ENCODE measurements at places on chromosomes 12 and 14.

GRCh38 chr14:33511851-33512640 is 438.8 kb downstream of the EGLN3 start:
- DNase-seq = peak; percentile 83

DNA sequence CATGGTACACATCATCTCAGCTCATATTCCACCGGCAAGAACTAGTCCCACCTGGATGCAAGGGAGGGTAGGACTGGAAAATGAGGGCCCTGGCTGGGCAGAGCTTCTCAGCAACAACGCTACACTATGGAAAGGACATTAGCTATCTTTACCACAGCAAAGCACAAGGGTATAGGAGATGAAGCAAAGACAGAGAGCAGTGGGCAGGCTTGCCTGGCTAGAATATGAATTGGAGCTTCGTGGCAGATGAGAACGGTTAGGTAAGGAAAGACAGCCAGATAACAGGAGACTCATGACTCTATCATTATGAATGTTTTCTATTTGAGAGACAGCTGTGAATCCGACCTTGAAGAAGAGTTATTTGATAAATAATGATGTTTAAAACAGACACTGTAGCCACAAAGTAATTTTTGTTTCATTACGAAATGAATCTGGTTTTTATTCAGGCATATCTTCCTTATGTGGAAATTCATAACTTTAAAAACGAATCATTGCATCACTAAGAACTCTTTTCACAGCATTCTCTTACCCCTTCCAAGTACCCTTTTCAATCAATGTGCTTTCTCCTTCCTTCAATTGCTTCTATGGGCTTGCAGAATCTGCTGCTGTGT is 59.1 kb upstream of the PCED1B start:
- DNase-seq = no peak

DNA sequence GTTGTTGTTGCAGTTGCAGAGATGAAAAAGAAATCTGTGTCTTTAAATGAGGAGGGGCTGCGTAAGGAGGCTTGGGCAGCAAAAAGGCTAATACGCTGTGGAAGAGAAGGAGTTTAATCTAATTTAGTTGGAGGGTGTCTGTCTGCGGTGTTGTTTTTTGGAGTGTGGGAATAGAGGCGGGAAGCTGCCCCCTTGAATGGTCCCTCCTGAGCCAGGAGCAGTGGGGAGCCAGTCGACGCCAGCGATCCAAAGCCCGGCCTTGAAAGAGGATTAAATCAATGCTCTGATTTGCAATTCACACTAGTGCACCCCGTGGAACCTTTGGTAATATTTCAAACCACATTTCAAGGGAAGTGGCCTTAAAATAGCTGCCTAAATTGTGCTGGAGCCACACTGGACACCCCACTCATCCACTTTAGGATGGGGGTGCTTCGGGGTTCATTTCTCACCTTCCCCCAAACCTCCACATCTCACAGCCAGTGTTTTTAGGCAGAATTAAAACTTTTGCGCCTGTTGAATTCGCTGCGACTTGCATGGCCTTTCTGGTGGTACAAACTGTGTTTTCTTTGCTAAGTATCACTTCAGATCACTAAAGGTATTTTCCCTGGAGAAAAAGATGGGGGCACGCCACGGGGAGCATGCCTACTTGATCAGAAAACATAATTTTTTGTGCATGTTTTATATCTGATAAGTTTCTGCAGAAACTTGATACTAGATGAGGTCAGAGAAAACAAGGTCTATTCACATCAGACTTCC is 4.1 kb upstream of the FZD10 start:
- no peak for DNase-seq

GRCh38 chr14:100323121-100323941 is at the start of gene SLC25A47:
Gene SLC25A47 (plus strand): TSS chr14:100323339. CDS start chr14:100323415, 76 bp downstream.
- DNase-seq = no peak

DNA sequence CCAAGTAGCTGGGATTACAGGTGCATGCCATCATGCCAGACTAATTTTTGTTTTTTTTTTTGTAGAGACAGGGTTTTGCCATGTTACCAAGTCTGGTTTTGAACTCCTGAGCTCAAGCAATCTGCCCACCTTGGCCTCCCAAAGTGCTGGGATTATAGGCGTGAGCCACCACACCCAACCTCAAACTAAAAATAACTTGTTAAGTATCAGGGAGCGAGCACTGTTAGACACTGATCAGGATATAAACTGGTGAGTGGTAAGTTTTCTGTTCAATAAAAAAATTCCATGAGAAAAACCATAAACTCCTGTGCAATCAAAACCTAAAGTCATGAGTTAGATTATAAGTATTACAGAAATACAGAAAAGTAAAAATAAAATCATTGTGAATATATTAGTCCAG is 44.6 kb upstream of the SYCP3 start:
- DNase-seq = no peak
